ENCODE measurements at places on chromosomes 6 and 20.

- DNase-seq: no peak
Measured at GRCh38 chr6:85343428-85343827, 106.5 kb upstream of the NT5E start.

DNA sequence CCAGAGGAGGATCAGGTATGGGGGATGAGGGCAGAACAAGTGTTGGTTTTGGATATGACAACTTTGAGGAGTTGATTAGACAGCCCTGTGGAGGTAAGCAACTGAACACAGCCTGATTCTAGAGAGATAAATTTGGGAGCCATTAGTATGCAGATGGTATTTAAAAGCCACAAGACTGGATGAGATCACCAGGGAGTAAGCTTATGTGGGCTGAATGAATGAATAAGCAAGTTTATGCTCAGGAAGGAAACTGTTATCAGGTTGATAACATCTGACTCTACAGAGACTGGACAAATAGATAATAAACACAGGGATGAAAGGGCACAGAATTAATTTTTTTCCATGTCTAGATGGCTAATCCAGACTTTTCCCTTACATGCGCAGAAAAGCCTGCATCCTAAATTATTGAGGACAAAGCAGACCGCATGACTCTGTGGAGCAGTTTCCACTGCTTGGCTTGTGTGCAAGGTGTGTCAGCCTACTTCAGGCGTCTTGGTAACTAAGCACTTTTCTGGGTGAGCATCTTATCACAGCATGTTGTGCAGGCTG lies 150.6 kb downstream of the GJA10 start:
- peak; percentile 56 for DNase-seq

- no peak for DNase-seq
Measured at GRCh38 chr6:88626460-88626859, 337.0 kb downstream of the RNGTT start.

DNA sequence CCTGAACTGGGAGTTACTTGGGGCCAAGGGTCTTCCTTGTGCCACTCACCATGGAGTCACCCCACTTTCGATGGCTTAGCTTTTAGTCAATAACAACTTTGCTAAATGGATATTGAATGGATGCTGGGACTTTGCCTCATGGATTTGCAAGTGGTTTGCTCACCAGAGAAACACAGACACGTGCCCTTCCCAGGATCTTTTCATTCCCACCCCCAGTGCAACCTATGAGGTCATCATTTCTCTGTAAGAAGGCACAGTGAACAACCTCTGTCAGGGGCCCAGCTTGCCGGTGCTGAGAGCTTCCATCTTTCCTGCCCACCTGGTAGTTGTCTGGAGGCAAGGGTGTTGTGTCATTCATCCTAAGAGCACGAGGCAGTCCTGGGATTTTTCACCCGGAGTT lies 256.8 kb upstream of the PMEPA1 start:
- DNase-seq: no peak

GRCh38 chr6:14824484-14825275 lies 421.2 kb upstream of the JARID2 start:
- DNase-seq: no peak

GRCh38 chr20:31962761-31963160 lies 5.2 kb upstream of the XKR7 start:
- no peak for DNase-seq
